ENCODE measurements at places on chromosomes 7 and 10.
A peak's percentile ranks its signal among the peaks of the same experiment; 100 is the strongest.

DNA sequence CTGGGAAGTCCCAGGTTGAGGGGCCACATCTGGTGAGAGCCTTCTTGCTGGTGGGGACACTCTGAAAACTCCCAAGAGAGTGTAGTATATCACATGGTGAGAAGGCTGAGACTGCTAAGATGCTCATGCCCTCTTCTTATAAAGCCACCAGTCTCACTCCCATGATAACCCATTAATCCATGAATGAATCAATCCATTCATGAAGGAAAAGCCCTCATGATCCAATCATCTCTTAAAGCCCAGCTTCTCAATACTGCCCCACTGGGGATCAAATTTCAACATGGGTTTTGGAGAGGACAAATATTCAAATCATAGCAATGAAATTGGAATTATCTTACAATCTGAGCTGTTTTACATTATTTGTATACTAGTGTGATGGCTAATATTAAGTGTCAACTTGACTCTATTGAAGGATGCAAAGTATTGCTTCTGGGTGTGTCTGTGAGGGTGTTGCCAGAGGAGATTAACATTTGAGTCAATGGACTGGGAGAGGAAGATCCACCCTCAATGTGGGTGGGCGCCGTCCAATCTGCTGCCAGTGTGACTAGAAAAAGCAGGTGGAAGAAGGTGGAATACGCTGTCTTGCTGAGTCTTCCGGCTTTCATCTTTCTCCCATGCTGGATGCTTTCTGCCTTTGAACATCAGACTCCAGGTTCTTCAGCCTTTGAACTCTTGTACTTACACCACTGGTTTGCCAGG, 14.3 kb upstream of the UBE2D1 start:
- no peak for DNase-seq

DNA sequence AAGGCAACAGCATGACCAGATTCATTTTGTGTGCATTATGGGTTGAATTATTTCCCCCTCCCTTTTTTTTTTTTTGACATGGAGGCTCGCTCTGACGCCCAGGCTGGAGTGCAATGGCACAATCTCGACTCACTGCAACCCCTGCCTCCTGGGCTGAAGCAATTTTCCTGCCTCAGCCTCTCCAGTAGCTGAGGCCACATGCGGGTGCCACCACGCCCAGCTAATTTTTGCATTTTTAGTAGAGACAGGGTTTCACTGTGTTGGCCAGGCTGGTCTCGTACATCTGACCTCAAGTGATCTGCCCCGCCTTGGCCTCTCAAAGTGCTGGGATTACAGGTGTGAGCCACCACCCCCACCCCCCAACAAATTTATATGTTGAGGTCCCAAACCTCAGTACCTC, 42.0 kb downstream of the ZNF783 start:
- no peak for DNase-seq

DNA sequence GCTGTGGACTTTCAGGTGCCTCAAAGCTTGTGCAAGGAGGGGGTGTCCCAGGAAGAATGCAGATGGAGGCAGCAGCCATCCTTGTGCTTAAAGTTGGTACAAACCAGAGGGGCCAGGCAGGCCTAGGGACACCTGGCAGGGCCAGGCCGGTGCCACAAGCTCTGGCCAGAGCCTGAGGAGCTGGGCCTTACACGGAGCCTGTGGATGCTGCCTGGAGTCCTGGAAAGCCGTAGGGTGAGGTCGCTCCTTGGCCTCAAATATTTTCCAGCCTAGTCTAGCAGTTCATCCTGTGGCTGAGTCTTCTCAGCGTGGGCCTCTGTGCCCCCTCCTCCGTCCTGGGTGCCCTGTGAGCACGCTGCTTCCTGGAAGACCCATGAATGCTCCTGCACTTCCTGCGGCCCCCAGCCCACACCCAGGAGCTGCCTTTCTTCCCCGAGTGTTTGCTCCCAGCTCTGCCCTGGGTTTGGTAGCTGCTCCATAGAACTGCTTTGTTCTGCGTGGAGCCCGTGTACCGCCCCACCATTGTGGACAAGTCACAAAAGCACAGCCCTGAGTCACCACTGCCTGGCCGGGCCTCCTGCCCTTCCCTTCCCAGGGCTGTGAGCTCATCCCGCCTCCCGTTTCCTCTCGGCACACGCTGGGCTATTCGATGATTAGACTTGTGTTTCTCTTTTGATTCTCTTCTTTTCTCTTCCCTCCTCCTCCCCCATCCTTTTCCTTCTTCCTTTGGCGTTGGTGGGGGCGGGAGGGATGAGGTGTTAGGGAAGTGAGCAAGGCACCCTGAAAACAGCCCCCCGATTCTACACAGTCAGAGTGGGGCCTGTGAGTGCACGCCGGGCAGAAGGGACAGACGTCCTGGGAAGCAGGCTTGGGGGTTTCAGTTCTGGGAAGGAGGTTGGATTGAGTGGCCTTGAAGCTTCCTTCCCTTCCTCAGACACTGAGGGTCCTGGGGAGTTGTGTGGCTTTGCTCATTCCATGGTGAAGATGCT, 73.2 kb upstream of the SHH start:
- no peak for DNase-seq

DNA sequence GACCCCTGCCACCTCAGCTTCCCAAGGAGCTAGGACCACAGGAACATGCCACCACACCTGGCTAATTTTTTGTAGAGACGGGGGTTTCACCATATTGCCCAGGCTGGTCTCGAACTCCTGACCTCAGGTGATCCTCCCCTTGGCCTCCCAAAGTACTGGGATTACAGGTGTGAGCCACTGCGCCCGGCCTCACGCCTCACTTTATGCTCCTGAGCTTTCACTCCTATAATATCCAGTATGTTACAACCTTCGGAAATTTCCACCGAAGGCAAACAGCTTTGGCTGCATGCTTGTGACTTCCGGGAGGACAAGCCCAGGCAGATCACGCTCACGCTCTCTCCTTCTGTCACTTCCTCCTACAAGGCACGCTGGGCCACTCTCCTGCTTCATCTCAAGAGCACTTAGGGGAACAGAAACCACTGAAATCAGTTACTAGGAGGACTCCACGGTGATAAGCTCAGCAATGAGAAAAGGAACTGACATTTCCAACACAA, 4.4 kb upstream of the MAD1L1 start:
- DNase-seq, result no peak

DNA sequence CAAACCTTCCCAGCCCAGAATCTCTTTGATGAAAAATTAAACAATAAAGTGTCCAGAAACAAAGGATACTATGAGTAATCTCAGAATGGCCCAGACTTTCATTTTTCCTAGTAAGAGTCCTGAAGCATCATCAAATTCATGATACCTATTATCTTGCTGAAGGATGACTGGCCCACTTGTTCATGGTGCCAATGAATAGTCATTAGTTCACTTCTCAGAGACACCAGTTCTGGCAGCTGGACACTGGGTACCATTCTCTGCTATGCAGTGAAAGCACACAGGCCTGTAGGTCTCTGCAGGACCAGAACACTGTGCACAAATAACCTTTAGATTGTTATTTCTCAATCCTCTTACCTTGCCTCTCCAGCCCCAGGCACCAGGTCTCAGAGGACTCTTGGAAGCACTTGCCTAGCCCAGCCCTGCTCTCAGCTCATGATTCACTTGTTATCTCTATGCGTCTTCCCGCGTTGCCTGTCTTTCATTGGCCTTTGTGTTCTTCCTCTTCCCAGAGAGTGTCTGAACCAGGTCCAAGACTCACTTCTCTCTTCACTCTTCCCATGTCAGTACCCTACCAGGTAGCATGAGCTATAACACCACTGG, 98.1 kb upstream of the AGBL3 start:
- DNase-seq, result no peak

DNA sequence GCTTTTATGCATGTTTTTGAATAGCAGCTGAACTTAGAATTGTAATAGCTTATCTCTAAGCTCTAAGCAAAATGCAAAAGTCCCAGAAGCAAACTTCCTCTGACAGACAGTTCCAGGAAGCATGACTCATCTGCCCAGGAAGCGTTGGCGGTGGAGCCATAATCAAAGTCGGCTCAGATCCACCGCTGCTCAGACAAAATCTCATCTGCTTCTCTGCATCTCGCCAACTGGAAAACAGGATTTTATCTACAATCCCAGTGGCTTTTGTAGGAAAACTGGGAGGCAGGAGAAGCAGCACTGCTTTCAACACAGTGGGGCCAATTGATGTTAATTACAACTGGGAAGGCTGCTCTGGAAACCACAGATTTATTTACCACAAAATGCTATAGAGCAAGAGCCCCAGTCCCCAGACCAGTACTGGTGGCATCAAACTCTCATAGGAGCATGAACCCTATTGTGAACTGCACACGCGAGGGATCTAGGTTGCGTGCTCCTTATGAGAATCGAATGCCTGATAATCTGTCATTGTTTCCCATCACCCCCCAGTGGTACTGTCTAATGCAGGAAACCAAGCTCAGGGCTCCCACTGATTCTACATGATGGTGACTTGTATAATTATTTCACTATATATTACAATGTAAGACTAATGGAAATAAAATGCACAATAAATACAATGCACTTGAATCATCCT, 99.9 kb downstream of the CUBN start:
- peak; percentile 92 for DNase-seq

DNA sequence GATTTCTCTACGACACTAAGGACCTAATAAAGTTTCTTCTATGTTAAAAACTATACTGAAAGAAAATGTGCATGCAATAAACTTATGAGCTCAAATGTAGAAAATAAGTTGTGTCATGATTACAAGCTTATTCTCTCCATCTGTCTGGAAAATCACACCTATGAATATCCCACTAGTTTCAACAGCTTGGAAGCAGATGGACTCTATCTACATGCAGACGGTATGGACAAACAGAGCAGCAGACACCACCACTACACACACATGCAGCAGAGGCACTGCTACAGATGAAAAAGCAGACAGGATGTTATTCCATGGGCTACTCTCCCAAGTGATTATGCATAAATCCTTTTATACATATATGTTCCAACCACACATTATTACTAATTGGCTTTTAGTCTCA, 123.4 kb upstream of the TARP start:
- DNase-seq, result no peak

GRCh38 chr10:43353495-43354329, 17.7 kb upstream of the FXYD4 start:
- DNase-seq, result no peak

- no peak for DNase-seq
These were observed 159.9 kb downstream of the DNAJC1 start for GRCh38 chr10:21843645-21844044.

DNA sequence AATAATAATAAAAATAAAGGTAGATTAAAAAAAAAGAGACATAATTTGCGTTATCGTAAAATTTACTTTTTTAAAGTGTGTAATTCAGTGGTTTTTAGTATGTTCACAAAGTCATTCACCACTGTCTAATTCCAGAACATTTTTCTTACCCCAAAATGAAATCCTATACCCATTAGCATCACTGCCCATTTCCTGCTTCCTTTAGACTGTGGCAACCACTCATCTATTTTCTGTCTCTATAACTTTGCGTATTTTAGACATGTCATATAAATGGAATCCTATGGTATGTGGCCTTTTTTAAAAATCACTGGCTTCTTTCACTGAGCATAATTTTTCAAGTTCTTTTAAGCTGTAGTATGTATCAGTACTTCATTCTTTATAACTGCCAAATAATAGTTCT, 53.6 kb downstream of the KAT6B start:
- DNase-seq, result no peak

- no peak for DNase-seq
These were observed 175.4 kb upstream of the NFE2L3 start for GRCh38 chr7:25976630-25977029.

DNA sequence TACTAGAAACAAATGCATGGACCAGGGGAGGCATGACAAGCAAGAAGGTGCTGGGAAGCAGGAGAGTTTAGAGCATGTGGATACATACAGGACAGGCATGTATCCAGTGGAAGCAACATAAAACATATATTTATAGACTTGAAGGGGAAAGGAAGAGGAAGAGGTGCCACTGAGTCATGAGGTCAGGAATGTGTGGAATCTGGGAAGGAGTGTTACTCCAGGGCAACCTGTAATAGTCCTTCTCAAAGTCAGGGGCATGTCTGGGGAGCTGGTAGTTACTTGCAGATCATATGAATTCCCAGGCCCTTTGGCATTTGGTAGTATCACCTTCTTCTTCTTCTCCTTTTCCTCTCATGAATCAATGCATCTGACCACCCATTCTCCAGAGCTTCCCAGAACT, 246.6 kb downstream of the XPNPEP1 start:
- DNase-seq, result no peak

DNA sequence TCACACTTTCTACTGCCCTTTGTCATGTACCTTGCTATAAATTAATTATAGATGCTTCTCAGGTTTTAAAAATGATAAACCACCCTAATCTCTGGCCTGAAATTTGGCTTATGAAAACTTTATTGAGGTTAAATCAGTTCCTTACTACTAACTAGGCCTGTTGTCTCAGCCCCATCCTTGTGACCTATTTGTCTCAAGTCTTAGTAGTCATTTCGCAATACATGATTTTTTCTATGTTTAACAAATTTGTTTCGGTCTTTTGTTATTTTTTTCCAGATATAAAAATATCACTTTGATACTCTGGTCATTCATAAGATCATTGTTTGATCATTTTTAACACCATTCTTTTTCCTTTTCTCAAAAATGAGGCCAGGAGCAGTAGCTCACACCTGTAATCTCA, 411.6 kb downstream of the GFRA1 start:
- DNase-seq, result no peak

DNA sequence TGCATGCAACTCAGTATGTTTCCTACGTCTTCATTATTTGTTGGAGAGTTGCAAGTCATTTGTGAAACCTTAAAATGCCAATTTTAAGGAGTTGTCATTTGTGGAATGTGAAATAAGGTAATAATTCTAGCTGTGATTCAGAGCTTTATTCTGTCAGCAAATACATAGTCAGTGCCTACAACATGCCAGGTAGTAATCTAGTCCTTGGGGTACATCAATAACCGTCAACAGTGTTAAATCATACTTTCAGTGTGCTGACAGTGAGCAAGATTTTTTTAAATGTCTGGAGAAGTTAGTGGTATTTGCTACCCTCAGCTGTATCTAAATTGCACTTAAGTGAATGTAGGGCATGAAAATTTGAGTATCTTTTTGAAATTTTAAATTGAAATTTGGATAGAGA, 36.7 kb downstream of the MPLKIP start:
- no peak for DNase-seq

- DNase-seq, result no peak
These were observed 135.9 kb downstream of the ARHGAP22 start for GRCh38 chr10:48468866-48469511.

- peak; percentile 65 for DNase-seq
These were observed 49.9 kb downstream of the PWWP2B start for GRCh38 chr10:132446661-132447445.

GRCh38 chr7:26153823-26154783, 2.1 kb downstream of the NFE2L3 start:
- peak; percentile 58 for DNase-seq

- no peak for DNase-seq
These were observed 171.0 kb upstream of the SEMA3E start for GRCh38 chr7:83819911-83820310.

DNA sequence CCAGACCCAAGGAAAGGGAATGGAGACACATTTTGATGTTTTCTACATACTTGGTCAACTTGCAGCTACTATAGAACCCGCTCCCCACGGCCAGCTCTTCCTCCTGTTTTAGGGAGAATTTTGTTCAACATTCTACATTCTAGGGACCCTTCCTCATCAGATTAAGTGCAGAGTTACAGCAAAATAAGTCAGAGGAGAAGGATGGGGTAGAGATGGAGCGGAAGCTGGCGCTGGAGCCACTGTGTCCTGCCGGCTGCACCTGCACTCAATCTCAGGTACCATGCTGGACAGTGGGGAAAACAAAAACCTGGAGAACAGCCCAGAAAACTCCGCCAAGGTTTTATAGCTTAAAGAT, 79.4 kb upstream of the EN2 start:
- DNase-seq, result no peak

All from activated naive CD4-positive, alpha-beta T cell treated with Interleukin-2 at 50 U/mL for 16 hours (primary cell).